ENCODE measurements at places on chromosomes 7 and 10.
A peak's percentile ranks its signal among the peaks of the same experiment; 100 is the strongest.

DNA sequence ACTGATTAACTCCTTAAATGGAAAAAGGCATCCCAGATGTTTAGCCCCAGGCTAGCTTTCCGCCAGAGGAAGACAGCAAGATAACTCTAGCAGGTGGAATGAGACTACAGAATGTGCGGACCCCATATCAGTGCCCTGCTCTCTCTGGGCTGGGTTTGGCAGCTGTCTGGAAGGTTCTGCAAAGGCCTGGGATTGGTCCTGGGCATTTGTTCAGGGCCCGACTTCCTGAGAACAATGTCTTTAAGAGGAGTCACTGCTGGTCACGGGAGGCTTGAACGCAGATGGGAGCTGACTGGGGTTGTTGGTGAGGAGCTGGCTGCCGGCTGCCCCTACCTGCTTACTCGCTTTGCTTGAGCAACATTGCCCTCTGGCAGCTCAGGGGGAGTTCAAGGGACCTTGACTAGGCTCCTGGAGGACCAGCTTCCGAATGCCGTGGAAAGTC, 130.6 kb upstream of the BTBD16 start:
- DNase-seq = peak; percentile 66

- DNase-seq = no peak
These were observed 58.6 kb downstream of the RALA start for GRCh38 chr7:39681887-39682441.

GRCh38 chr7:47354831-47355541, 226.9 kb downstream of the TNS3 start:
- DNase-seq = no peak

DNA sequence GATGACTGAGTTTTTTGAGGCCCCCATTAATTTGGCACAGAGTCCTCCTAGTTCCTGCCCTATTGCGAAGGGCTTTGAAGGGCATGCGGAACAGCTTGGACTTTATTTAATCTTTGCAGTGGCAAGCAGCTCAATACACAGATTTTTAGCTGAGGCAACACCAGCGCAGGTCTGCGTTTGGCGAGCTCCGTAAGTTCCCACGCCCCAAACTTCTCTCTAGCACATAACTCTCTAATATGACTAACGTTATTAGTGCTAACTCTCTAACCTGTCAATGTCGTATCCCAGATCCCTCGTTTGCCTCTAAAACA, 366 bp upstream of the TAF3 start:
- no peak for DNase-seq

DNA sequence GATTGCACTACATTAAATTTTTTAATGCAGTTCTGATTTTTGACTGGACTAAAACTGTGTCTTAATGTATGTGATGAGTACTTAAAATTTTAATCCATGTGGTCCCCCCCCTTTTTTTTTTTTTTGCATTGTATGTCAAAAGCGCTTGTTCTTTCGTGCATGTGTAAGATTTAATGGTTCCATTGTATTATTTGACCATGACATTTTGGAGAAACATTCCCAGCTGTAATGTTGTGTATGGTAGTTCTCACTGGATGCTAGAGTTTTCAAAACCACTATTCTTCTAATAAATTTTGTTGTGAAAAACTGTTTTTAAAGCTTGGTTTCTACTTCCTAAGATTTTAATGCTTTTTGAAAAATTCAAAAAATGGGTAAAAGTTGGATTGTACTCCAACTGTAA, 132.0 kb downstream of the LCOR start:
- DNase-seq = no peak

DNA sequence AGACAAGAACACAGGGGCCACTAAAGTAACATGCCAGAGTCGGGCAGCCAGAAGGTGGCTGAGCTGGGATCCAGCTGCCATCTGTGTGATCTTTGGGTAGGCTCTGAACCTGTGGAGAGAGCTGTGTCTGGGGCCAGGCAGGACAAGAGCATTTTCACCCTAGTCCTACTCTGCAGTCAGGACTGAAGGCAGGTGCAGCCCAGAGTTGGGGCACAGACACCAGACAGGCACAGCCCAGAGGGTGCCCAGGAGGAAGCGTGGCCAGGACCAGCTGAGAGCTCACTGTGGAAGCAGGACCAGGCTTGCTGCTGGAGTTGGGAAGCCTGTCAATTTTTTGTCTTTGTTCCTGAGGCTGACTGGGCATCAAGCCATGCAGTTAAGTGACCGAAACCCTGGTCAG, 113.6 kb downstream of the ADCY1 start:
- DNase-seq = no peak

DNA sequence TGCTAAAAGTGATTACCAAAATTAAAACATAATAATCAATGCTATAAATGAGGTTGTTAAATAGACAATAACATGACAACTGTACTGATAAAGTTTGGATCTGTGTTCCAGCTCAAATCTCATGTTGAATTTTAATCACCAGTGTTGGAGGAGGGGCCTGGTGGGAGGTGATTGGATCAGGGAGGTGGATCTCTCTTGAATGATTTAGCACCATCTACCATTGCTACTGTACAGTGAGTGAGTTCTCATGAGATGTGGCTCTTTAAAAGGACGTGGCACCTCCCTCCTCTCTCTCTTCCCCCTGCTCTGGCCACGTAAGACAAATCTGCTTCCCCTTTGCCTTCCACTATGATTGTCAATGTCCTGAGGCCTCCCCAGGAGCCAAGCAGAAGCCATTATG, 77.5 kb downstream of the HTR5A start:
- no peak for DNase-seq

GRCh38 chr7:49260538-49260937, 336.2 kb downstream of the CDC14C start:
- no peak for DNase-seq

DNA sequence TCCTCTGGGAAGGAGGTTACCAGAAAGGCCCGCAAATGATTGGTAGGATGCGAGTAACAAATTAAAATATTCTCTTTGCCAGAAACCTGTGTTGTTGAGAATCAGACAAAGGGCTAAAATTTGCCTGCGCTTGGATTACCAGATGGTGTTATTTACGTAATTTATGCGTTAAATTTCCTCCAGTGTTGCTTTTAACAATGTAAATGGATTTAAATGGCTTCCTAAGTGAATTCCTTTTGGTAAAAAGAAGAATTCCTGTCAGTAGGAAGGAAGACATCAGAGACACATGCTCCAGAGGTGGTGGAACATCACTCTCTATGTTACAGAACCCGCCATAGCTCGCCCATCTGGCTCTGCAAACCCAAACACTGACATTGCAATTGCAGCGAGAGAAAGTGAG, 520.6 kb downstream of the GALNT17 start:
- DNase-seq = no peak

- peak; percentile 9 for DNase-seq
These were observed 6.5 kb upstream of the C10orf105 start for GRCh38 chr10:71725998-71726579.

DNA sequence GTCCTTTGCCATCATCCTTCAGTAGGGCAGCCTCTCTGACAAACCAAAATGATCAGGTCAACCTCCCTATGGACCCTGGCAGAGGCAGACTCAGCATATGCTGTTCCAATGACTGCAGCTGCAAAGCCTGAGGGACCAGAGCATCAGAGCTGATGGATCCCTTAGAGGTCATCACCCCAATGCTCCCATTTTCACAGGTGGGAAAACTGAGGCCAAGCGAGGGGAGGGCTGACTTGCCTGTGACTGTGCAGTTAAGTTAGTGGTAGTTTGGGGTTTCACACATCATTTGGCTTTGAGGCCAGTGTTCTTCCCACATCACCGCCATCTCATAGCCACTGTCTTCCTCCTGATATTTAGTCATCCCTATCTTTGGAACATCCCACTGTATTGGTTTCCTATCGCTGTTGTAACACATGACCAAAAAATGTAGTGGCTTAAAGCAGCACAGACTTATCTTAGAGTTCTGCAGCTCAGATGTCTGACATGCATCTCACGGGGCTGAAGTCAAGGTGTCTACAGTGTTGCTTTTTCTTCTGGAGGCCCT, 69.3 kb upstream of the PDZD8 start:
- peak; percentile 77 for DNase-seq

- DNase-seq = no peak
These were observed 625.1 kb downstream of the DNAJB6 start for GRCh38 chr7:157961731-157962457.

DNA sequence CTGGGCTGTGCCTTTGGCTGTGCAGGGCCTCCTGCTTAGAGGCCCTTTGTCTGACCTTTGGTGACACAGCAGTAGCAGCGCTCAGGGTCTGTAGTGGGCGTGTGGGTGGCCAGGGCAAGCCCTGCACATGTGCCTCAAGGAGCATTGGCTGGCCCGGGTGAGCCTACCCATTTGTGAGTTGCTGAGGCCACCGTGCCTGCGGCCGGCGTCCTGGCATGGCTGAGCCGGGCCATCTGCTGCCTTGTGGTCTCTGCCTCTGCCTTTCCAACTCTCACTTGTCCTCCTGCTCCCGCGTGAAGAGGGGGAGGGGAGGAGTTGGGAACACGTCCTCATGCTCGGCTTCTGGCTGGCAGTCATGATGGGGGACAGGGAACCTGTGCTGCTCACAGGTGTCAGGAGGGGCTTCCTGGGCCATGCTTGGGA, 9.2 kb upstream of the ORAI2 start:
- no peak for DNase-seq

DNA sequence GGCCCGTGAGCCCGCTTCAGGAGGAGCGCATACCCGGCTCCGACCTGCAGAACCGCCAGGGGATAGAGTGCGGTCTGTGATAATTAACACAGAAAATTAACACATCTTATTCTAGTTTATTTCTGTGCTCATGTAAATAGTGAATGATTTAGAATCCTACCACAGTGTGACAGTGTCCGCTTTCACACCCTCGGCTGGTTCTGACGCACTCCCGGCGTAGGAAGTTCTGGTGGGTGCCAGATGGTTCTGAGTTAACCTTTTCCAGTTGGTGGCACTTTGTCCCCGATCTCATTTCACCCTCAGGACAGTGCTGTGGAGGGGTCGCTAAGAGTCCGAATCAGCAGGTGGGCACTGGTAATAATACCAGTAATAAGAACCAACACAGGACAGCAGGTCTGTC, 28.3 kb upstream of the FXYD4 start:
- DNase-seq = no peak

DNA sequence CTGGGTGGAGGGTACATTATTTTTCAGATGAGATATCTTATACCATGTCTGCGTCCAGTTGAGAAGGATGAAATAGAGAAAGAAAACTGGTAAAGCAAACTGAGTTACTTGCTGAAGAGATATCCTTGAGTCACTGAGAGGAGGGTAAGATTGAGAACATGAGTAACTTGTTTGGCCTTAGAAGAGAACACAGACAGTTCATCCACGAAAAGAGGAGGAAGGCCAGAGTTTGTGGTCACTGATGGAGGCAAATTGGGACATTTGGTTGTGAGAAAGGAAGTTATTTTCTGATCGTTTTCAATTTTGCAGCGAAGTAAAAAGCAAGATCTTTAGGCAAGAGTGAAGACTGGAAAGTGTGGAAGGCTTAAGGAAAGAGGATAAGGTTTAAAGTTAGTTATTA, 15.6 kb downstream of the MBL2 start:
- DNase-seq = no peak

- DNase-seq = no peak
These were observed 20.2 kb downstream of the FAM204A start for GRCh38 chr10:118321724-118322575.

- DNase-seq = no peak
These were observed 55.7 kb downstream of the INSIG1 start for GRCh38 chr7:155353256-155353897.

DNA sequence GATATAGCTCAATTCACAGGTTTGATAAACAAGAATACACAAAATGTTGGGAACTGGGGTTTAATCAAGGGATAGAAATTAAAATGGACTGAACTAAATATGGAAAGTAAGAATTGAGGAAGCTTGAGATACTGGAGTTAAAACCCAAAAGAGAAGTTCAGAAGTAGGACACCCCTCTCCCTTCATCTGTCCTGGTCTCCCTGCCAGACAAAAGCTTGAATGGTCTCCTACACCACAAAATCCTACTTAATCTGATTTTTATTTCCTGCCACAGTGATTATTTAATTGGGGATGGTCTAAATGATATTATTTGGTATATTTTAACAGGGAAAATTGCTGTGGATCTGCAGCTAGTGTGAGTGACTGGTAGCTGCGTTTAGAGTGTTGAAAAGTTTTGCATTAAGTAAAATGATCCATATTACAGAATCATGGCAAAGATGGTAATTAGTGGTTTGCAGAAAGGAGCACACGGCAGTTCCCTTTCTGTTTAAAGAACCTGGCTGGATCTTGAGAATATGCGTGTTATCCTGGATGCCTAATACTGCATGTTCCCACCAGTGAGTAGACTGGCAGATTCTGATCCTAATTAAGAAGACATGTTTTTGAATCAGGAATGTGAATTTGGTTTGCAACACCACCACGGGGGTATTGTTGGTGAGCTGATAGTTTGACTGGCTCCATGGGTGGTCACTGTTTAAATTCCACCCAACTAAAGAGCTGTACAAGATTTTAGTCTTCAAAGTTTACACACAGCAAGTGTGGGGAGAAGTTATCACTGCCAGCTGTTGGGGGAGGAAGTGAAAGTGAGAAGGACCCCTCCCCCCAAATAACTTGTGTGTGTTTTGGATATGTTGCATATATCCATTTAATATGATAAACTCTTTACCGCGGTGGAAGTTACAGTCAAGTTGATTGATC, 5.5 kb downstream of the RBM20 start:
- DNase-seq = no peak

DNA sequence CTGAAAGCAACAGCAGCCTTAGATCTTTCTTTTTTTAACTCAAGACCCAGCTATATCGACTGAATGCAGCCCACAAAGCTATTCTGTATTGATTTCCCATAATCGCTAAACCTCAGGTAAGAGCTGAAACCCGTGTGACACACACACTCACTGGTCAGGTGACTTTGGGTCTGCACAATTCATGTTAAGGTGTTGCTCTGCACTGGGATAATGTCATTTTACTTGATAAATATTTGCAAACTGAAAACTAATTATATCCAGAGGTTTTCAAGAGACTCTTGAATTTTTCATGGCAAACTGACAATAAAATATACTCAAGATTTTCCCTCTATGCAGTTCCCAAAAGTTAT, 33.1 kb downstream of the SCRN1 start:
- no peak for DNase-seq

DNA sequence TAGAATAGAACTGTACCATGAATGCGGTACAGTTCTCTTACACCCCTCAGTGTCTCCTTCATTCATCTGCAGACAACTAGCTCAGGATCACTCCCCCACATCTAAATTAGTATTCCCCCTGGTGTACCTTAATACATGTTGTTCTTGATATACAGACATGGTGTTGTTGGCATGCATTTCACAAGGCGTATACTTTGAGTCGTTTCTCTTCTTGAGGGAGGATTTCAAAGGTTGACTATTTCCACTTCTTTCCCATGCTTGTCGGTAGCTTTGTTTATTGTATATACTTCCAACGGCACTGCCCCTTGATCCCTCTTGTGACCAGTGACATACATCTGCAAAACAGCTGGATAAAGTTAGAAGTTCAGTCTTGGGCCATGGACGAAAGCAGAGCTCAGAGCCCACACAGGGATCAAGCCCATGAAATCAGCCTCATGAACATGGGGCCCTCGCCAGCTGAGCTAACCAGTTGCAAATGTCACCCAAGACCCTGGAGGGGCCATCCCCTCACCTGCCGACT, 8.6 kb downstream of the CPA4 start:
- no peak for DNase-seq

GRCh38 chr7:101868191-101868950, 50.9 kb downstream of the CUX1 start:
- DNase-seq = no peak

Data from RCC 7860 (cell line).